ENCODE measurements at places on chromosomes 13 and 19. TPM values are rescaled to one million over a fixed set of nuclear protein-coding genes. Genes with fewer than 3 reads are reported as not detected.

TNNT1 gene
- 73.4 TPM for total RNA-seq

GRCh38 chr13:48220981-48221685, 11.9 kb upstream of the ITM2B start:
- DNase-seq = peak; percentile 28

DNA sequence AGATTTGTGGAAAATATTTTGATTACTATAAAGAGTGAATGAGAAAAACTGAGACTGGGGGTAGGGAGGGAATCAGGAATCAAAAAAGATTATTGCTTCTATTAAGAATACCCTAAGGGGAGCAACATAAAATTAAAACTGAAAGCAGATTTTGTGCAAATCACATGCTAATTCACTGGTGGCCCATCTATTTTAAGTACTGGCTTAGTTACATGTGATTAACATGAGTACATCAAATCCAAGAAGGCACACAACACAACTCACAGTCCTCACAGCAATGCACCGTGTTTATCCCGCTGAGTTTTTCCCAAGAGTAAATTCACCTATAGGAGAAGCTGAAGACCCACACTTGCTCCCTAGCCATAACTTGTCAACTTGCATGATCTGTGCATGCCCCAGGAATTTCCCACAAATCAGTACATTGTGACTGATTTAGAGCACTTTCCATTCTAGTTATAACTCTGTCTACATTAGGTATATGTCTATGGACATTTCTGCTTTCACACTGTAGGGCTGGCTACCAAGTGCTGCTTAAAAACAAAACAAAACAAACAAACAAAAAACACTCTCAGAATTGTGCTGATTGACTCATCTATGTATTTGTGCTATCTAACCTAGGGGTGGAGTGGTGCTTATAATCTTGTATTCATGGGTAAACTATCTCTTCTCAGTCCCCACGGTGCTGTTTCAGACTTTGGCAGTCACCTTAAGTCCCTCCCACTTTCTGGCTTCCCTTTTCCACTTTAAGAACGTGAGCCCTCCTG, 24.3 kb downstream of the AMER2 start:
- DNase-seq = no peak

- DNase-seq = no peak
Measured at GRCh38 chr13:90882551-90882950, 464.9 kb upstream of the MIR17HG start.

- no peak for DNase-seq
Measured at GRCh38 chr13:64256751-64257150, 2841.1 kb upstream of the PCDH20 start.
